ENCODE measurements at places on chromosomes 2 and 18.
A peak's percentile ranks its signal among the peaks of the same experiment; 100 is the strongest.

DNA sequence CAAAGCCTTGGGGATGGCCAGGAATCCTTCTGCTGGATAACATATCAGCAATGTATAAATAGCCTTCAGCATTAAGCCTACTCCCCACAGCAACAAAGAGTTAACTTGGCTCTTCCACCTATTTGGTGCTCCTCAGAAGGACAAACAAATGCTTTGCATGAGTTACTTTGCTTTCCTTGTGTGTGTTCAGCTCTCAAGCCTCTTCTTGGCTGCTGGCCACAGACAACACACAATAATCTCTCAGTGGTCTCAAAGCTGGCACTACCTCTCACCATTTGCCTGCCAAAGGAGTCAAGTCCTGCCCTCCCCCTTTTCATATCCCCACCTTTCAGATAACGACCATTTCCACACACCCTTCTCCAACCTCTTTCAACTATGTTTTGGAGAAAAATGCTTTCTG, 17.5 kb downstream of the FTCDNL1 start:
- DNase-seq = no peak

- no peak for DNase-seq
These were observed 399.7 kb upstream of the ID2 start for GRCh38 chr2:8281950-8282857.

GRCh38 chr2:23953625-23954024, 13.4 kb downstream of the UBXN2A start:
- DNase-seq = no peak

GRCh38 chr2:74481961-74482800, 617 bp downstream of the CCDC142 start:
- peak; percentile 48 for DNase-seq

- DNase-seq = no peak
These were observed 343.6 kb upstream of the SYT4 start for GRCh38 chr18:43620936-43621335.

DNA sequence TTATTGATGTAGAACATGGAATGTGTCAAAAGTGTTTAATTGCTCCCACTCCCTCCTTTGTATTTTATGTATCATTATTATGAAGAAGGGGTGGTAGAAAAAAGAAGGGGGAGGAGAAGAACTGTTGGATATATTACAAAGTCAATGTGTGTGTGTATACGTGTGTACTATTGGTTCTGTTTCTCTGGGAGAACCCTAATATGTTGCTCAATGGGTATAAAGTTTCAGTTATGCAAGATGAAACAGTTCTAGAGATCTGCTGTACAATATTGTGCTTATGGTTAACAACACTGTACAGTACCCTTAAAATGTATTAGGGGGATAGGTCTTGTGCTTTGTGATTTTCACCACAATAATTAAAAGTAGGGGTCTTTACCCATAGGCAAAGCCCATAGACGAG, 58.1 kb upstream of the ZC3H15 start:
- no peak for DNase-seq

DNA sequence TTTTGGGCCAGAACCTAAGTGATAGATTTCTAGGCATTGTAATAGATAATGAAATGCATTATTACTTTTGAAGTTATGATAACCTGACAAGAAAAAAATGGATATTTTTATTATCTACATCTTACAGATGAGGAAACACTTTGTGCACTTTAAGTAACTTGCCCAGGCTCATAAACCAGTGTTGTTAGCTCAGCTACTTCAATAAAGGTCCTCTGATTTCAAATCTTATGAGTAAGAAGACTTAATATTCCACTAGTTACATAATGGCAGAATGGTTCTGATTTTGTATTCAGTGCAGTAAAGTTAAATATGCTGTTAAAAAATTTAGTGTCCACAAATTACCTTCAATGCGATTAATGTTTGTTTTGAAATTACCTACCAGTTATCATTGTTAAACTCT, 199.0 kb downstream of the BABAM2 start:
- DNase-seq = no peak

GRCh38 chr18:8603663-8604520, 5.3 kb upstream of the RAB12 start:
- DNase-seq = no peak

DNA sequence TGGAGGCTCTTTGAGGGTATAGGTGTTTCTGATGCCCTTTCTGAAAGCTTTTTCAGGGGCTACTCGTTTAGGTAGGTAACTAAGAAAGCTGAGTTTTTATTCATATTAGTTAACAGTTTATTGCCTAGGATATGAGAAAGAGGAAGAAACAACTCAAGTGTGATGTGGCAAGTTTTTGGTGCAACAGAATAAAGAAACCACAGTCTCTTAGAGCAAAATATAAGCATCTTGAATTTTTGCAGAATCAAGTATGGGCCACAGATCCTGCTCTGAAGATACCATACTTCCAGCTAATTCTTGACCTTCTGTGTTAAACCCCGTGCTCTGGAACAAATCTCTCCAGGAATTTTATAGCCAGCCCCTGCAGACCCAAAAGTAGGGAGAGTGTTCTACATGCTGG, 147.7 kb upstream of the SLC1A4 start:
- no peak for DNase-seq

DNA sequence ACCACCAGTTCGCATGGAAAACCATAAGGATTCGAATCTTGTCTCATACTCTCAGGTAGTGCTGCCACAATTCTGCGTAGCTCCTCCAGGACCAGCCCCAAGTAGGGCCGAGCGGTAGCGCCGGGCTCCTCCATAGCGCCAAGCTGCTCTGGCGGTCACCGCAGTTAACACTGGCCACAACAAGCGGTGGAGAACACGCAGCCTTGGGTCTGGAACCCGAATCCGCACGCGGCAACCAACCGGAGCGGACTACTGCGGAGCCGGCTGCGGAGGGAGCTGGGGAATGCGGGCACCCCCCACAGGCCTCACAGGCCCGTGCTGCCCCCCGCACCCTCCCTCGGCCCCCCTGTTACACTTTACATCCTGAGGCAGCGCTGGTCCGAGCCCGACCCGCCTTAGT, 531.5 kb downstream of the STK39 start:
- no peak for DNase-seq

DNA sequence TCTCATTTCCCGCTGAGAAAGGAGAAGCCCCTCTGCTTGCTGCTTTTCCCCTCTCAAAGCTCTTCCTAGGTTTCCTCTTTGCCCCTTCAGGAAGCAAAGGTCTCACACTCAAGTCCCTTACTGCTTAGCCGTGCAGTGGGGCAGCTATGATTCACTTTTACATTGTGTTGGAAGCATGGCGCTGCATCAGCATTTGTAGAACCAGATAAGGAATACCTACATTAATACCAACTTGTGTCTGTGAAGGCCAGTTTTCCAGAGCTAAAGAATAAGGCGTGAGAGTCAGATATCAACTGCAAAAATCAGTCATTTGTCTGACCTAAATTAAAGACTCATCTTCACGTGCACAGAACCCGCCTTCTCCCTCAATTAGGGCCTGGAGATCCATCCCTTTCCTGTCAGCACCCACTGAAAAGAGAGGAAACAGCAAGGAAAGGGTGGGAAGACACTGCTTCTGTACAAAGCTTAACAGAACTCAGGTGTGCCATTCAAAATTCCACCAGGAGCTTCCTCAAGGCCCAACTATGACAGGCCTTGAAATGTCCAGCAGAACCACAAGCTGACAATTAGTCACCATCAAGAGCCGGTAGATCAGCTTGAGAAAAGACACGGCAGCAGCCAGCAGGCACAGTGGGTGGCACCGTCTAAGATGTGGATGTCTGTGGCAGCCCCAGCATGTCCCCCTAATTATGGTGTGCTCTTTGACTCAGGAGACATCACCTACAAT, 16.1 kb upstream of the XDH start:
- DNase-seq = no peak

DNA sequence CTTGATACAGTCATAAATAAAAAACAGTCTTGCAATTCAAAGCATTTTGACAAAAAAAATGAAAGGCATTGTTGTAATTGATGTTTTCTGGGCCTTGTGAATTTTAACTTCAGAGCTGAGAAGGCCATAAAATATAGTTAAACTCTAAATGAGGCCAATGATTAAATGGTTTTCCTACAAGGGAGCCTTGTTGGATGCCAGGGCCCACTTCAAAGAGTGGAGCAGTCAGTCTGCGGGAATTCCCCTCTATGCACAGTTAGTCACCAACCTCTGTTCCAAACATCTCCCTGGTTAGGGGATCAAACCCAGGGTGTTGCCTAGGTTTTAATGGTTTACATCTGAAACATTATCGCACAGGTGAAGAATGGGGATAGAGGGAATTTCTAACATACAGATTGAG, 143.4 kb downstream of the NCKAP5 start:
- DNase-seq = no peak

DNA sequence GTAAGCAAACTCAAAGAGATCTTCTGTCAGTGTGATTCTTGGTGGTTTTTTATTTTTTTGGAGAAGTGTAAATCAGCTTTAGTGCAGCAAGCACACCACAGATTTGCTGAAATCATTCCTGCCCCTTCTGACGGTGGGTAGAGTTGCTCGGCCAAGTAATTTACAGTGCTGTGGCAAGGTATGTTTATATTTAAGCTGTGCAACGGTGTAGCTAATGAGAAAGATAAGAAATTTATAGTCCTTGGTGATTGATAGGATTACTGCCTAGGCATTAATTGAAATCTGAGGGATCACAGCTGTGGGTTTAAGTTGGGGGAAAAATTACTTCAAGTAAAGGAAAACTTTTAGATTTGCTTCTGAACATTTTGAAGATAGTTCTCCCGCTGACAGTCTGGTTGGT, 286.6 kb downstream of the AGAP1 start:
- no peak for DNase-seq

DNA sequence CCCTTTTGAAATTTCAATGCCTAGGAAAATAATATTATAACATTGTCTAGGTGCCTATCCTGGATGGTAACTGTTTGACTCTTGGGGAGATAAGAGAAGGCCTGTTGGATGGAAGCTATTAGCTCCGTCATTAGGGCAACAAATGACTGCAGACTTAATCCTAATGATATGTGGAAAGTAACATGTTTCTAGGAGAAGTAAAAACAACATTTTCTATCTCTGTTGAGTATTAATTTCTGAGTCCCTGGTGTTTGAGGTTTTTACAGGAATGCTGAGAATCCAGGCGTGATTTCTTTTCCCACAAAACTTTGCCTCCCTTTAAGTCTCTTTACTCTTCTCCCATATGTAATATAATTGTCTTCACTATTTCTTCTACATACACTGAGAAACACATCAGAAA, 159.1 kb downstream of the GALNT1 start:
- DNase-seq = no peak

GRCh38 chr2:222268311-222268990, 30.3 kb downstream of the PAX3 start:
- DNase-seq = no peak

- DNase-seq = no peak
These were observed 6.2 kb downstream of the KANSL3 start for GRCh38 chr2:96631804-96632435.

- DNase-seq = no peak
These were observed 282.7 kb upstream of the MAP2 start for GRCh38 chr2:209141142-209141541.

- peak; percentile 10 for DNase-seq
These were observed 647 bp downstream of the PSME4 start for GRCh38 chr2:53969968-53970723.

- DNase-seq = no peak
These were observed 34.8 kb upstream of the KLHL29 start for GRCh38 chr2:23350041-23350791.

DNA sequence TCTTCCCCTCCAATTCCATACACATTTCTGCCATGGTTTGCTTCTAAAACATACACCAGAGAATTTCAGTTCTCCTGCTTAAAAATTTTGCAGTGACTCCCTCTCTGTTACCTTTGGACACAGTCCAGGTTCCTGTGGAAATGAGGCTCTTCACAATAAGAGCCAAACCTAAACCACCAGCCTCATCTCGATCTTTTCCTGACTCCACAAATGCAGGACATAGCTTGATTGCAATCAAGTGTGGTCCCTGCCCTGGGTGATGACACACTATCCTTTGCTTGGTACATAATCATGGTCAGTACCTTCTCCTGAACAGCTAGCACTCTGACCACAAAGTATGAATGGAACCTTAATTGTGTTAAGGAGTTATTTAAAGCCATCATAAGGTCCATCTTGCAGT, 134.9 kb upstream of the CHAC2 start:
- no peak for DNase-seq
